ENCODE measurements at places on chromosomes 11 and 22.

- no peak for DNase-seq
Measured at GRCh38 chr22:30297991-30298701, 8.8 kb upstream of the CASTOR1 start.

DNA sequence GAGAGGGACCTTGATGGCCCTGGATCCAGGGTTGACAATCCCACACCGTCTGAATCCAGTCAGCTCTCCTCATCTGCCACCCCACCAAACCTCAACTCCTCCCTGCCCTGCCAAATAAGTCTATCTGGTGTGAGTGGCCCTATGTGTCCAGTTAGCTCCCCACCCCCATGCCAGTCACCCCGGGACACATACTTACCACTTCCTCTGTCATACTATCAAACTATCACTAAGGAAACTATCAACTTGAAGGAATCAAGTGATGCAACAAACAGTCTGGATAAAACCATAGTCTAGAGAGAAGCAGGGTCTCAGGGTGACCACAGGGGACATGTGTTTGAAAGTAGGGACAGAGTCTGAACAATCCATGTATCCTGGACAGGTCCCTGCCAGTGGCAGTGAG is 13.2 kb upstream of the CSF2RB start:
- no peak for DNase-seq

- no peak for DNase-seq
Measured at GRCh38 chr11:121669422-121669821, 216.7 kb upstream of the SORL1-AS1 start.

DNA sequence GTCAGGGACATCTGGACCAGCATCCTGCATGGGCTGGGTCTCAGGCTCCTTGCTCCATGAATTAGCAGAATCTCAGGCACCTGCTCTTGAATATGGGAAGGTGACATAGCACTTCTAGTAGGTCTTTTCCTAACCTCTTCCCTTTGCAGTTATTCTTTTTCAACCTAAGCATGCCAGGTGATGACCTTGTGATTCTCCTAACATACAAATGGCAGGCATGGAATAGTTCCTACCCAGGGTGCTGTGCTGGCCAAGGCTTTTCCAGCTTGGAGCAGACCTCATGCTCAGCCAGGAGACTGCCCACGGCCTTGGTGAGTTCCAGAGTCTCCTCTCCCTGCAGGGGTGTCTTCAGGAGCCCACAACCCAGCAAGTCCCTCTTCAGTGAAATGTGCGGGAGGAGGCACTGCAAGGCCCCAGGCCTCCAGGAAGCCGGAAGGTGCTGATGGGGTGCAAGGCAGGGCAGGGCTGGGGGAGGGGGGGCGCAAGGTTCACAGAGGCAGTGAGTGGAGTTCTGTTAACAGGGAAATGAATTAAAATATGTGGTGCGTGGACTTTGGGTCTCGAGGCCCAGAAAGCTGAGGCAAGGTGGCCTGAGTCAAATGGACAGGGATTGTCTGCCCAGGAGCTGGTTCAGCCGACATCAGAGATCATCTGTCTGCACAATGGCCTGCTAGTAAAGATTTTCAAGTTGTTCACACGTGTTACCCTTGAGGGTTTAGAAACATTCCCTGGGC is 75.9 kb upstream of the SEPTIN5 start:
- DNase-seq = no peak

GRCh38 chr22:28142361-28142961 is 223.4 kb upstream of the PITPNB start:
- no peak for DNase-seq

DNA sequence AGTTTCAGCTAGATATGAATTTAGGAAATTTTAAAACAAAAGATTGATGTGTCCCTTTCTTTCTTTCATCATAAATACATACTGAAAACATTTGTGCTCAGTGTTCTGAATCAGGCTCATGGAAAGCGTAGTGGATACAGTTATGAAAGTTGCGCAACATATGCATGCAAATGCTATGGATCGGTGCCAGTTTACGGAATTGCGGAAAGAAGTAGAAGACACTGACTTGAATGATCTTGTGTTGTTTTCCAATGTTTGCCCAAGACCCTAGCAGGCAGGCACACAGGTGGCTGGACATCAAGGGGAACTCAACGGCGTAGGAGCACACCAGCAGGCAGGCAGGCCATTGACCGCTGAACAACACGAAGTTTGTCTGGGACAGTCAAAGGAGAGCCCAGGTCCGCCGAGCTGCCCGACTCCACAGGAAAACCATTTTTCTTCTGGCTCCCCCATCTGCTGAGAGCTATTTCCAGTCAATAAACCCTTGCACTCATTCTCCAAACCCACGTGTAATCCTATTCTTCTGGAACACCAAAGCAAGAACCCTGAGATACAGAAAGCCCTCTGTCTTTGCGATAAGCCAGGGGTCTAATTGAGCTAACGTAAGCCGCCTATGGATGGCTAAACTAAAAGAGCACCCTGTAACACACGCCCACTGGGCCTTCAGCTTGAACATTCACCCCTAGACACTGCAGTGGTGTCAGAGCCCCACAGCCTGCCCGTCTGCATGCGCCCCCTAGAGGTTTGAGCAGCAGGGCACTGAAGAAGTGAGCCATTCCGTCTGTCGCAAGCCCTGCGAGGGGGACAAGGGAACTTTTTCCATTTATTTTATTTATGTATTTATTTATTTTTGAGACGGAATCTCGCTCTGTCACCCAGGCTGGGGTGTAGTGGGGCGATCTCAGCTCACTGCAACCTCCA is 7.4 kb upstream of the BIRC3 start:
- DNase-seq = no peak

DNA sequence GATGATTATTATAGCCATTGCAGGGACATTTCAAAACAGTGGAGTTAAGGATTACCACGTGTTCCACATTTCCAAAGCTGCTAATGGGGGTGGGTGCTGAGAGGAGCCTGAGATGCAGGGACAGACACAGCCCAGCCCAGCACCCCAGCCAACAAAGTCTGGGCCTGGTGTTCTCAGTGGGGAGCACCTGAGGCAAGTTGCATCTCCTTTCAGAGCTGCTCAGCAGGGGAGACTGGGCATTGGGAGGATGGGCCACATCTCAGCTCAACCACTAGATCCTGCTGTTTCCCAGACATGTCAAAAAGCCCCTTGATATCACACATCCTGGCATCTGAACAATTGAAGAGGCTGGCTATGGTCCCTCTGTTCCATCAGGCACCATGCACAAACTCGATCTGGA is 458.0 kb upstream of the KIRREL3 start:
- no peak for DNase-seq

DNA sequence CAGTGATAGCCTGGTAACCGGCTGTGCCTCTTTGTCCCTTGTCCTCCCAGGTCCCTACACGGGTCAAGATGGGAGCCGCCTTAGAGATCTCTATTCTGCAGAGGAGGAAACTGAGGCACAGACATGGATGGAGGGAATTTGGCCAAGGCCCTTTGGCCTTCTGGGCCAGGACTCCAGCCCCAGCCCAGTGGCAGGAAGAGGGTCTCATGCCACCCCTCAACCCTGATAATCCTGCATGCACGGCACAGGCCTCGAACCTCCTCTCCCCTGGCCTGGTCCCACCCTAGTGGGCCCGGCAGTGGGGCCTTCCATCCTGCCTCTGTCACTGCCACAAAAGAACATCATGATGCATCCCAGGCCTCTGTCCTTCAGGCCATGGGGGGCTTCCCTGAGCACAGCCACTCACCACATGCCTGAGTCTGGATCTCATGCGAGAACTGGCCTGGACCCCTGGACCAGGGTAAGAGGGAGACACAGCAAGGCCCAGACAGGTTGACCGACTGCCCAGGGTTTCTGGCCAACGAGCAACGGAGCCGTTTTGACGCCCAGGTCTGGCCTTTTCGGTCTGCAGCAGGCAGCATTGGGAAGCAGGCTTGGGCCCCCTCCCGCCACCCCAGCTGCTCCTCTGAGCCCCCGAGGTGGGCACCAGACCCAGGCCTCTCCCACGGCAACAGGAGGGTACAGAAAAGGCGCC is 6.5 kb downstream of the LINC01488 start:
- DNase-seq = no peak

DNA sequence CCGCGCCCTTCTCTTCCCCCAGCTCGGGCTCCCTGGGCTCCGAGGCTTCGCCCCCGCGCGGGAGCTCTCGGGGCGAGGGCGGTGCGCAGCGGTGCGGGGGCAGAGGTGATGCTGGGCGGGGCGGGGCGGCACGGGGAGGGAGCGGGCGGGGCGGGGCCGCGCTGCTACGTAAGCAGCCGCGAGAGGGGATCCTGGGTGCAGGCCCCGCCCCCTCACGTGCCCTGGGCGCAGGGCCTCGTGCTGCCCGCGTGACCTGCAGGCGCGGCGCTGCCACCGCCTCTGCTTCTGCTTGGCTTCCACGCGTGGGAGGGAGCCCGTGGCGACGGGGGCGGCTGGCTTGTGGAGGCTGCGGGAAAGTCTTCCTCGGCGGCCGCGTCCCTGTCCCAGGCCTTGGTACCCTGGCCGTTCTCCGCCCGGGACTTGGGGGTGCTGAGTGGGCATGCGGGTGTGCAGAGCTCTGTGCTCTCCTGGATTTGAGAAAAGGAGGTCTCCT is 132.6 kb upstream of the HSD17B12 start:
- DNase-seq = no peak

DNA sequence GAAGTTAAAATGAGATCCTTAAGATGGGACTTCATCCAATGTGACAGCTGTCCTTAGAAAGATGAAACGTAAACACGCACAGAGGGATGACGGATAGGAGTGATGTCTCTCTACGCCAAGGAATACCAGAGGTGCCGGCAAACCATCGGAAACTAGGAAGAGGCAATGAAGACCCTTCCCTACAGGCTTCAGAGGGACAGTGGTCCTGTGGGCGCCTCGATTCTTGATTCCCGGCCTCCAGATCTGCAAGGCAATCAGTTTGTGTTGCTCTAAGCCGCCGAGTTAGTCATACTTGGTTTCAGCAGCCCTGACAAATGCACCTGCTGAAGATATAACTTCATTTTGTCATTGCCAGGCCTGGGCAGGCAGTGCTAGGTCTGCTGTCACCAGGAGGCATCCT is 1455.1 kb downstream of the TBC1D22A start:
- DNase-seq = no peak

GRCh38 chr11:63672936-63673539 is 1.9 kb upstream of the ATL3 start:
- no peak for DNase-seq

GRCh38 chr11:93196816-93197379 is 893 bp downstream of the SLC36A4 start:
- DNase-seq = no peak

GRCh38 chr11:7665473-7666291 is 7.6 kb downstream of the CYB5R2 start:
- DNase-seq = peak; percentile 50

DNA sequence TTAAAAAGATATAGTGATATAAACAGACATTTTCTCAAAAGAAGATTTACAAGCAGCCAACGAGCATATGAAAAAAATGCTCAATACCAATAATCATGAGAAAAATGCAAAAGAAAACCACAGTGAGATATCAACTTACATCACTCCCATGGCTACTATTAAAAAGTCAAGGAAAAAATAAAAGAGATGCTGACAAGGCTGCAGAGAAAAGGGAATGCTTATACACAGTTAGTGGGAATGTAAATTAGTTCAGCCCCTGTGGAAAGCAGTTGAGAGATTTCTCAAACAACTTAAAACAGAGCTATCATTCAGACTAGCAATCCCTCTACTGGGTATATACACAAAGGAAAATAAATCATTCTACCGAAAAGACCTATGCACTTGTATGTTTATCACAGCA is 97.1 kb upstream of the CARD18 start:
- no peak for DNase-seq

- DNase-seq = no peak
Measured at GRCh38 chr11:118059246-118059940, 17.5 kb upstream of the TMPRSS4 start.

- DNase-seq = no peak
Measured at GRCh38 chr11:113329725-113330124, 15.3 kb downstream of the TTC12 start.
